ENCODE measurements at places on chromosomes 6 and 20.

DNA sequence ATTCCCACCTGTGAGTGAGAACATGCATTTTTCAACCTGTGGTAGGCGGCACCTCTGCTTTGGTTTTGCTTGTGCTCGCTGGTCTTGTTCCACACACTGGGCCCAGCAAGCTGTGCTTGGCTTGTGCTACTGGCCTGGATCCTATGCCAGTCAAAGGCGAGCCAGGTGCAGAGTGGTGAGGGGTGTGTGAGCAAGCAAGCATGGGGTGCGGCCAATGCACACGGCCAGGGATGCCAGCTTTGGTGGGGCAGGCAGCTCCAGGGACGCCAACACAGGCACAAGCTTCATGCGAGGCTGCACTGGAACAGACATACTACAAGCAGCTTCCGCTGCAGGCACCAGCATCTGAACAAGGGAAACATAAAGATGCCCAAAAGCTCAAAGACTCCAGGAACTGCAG, 654.9 kb upstream of the EYS start:
- DNase-seq = no peak

DNA sequence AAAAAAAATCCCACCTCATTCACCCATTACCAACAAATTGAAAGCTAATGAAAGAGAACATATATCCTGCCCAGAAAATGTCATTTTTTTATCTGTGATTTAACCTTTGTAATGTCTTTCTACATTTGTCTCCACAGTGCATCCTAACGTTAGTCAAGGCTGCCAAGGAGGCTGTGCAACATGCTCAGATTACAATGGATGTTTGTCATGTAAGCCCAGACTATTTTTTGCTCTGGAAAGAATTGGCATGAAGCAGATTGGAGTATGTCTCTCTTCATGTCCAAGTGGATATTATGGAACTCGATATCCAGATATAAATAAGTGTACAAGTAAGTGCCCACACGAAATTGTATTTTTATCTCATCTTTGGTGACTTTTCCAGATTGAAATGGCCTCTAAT, 30.0 kb downstream of the RSPO3 start:
- no peak for DNase-seq

DNA sequence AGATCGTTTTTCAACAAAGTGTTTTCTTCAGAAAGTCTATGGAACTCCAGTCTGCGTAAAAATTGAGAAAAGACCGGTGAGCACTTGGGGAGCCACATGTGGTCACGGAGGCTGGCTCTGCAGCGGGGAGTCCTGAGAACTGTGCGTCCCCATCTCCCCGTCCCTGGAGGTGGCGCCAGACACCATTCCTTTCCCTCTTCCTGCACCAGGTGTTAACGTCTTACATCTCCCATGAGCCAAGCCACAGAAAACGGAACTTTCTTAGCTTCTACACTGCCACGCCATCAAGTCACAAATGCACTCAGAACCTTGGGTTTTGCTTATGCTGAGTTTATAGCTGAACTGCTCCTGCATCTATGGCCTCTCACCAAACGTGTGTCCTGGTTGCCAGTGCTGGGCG, 62.6 kb downstream of the GINS1 start:
- DNase-seq = peak; percentile 36

- no peak for DNase-seq
Measured at GRCh38 chr6:169692516-169692915, 9.3 kb downstream of the WDR27 start.

DNA sequence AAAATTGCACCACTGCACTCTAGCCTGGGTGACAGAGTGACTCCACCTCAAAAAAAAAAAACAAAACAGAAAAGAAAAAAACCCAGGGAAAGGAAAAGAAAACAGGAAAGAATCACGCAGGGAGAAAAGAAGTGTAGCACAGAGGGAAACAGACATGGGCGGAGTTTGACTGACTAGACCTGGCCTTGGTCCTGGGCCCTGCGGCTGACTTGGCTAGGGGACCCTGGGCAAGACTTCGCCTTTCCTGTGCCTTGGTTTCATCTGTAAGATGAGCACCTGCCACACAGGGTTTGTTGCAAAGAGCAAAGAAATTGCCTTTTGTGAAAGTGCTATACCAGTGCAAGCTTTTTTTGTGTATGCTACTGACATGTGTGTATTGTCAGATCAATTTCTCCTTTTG, 71.3 kb upstream of the KCNG1 start:
- DNase-seq = no peak

- DNase-seq = no peak
Measured at GRCh38 chr20:5767493-5768098, 17.4 kb downstream of the SHLD1 start.

GRCh38 chr20:24473435-24474223, 4.2 kb downstream of the SYNDIG1 start:
- DNase-seq = no peak

- DNase-seq = no peak
Measured at GRCh38 chr6:134061440-134061839, 9.0 kb upstream of the SLC2A12 start.

DNA sequence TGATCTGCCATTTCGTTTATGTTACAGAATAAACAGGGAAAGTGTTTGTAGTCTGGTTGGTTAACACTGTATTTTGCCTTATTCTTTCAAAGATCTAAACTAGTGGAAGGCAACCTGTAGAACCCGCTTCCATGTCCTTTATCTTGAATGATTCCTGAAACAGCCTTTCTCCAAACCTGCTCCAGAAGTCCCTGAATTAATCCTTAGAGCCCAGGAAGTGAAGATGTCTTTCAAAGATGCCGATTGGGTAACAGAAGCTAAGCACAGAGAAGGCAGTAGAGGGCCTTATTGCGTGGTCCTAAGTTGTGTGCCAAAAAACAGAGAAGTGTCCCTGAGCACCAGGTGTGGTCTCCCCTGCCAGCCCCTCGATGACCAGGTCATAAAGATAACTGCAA, 19.2 kb upstream of the ZSCAN16 start:
- no peak for DNase-seq

- DNase-seq = no peak
Measured at GRCh38 chr6:99507648-99508047, 7.6 kb downstream of the USP45 start.

DNA sequence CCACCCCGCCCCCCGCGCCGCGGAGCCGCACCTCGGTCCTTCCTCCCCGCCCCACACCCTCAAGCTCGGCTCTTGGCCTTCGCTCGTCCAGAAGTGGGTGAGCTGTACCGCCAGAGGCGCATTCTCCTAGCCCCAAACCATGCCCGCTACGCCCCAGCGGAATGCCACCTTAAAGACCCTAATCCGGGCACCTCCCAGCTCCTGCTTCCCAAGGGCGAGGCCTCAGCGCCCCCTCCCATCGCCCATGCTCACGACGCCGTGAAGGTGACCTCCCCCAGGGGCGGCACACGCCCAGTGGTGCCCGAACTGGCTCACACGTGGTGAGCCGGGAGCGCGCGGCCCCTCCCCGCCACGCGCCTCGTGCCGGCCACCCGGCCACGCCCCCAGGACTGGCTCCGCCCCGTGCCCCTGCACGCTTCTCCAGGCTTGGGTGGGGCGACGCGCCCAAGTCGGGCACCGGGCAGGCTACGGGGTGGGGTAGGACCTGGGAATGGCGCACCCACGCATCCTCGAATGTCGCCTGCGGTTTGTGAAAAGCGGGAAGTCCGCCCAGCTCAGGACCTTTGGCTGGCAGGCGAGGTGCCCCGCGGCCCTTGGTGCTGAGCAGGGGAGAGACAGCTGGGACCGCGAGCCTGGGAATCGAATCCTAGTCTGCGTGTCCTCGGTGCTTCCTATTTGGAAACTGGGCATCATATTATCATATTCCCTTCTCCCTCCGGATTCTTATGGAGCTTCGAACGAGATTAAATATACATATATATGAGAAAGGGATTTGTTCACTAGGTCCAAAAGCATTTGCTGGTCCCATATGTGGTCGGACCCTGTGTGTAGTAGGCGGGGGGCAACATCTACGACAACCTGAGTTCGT, 941 bp upstream of the SOX12 start:
- DNase-seq = peak; percentile 92

- DNase-seq = no peak
Measured at GRCh38 chr6:66948106-66948505, 1241.1 kb upstream of the EYS start.

GRCh38 chr6:42805297-42805861, 23.5 kb downstream of the BICRAL start:
- no peak for DNase-seq

GRCh38 chr6:142420802-142421201, 119.0 kb downstream of the ADGRG6 start:
- no peak for DNase-seq

- no peak for DNase-seq
Measured at GRCh38 chr6:20630136-20630535, 95.9 kb downstream of the CDKAL1 start.

DNA sequence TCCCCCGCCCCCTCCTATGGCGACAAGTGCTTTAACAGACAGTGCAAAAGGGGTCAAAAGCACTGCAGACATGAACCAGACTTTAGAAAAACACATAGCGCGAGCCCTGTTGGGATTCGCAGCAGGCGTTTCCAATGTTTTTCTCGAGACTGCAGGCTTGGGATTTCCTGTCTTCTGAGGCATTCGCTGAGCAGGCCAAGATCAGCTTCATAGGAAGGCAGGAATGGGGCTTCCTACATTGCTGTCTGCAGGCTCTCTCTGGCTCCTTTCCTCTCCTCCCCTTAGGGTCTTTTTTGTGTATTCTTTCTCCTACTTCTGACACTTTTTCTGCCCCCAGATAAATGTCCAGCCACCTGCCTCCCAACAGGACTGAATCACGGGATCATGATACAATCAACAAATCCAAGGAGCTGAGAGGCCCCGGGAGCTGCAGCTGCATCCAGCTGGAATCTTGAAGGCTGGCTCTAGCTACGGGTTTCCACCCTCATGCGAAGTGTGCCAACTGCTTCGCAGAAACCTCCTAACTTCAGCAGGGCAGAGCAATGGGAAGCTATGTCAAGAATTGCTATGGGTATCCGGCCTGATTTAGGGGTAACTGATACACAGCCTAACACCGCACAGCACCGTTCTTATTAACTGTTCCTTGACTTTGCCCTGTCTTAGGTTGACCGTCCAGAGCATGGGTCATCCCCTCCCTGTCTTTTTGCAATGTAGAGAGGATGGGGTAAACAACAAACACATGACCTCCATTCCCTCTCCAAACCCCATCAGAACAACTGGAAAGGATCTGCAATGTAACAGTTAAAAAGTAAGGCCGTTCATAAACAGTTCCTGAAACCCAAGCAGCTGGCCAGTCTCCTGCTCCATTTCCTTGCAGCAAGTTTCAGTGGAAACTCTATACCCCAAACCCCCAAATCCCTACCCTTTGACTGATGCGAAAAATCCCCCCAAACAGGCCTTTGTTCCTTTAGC, 31.5 kb downstream of the SNX5 start:
- no peak for DNase-seq

- DNase-seq = no peak
Measured at GRCh38 chr20:17856024-17856564, 112.5 kb downstream of the SNX5 start.

DNA sequence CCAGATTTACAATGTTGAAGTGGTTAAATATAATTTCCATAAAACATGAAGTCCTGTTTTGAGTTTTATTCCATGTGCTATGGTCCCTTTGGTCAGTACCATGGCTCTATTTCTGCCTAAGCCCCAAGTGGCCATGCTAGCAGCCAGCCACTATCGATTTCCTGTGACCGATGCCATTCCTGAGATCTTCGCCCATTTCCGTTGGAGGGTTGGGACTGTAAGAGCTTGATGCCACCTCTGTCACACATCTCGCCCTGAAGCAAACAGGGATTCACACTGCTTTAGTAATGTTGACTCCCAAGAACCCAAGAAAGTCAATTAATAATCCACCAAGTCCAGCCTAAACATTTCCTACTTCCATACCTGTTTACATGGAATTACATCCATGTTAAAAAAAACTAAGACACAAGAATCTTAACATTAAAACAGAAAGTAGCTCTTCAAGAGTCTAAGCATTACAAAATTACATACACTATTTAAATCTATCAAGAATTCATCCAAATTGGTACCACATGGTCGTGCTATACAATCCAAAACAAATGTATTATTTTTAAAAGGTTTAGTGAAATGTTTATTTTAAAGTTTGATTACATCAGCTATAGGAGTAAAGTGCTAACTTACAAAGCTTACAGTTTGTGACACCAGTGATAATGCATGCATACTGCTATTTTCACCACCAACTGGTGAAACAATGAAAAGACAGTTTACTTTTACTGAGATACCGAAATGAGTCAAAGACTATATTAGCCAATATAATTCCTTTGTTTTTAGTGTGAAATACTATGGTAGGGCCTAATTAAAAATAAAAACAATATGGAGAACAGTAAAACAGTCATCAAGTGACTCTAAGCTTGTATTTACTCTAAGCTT, 2.5 kb downstream of the RBM39 start:
- peak; percentile 62 for DNase-seq

GRCh38 chr6:20605061-20605460, 70.8 kb downstream of the CDKAL1 start:
- no peak for DNase-seq

GRCh38 chr6:150156460-150156859, 13.6 kb downstream of the PPP1R14C start:
- DNase-seq = no peak

DNA sequence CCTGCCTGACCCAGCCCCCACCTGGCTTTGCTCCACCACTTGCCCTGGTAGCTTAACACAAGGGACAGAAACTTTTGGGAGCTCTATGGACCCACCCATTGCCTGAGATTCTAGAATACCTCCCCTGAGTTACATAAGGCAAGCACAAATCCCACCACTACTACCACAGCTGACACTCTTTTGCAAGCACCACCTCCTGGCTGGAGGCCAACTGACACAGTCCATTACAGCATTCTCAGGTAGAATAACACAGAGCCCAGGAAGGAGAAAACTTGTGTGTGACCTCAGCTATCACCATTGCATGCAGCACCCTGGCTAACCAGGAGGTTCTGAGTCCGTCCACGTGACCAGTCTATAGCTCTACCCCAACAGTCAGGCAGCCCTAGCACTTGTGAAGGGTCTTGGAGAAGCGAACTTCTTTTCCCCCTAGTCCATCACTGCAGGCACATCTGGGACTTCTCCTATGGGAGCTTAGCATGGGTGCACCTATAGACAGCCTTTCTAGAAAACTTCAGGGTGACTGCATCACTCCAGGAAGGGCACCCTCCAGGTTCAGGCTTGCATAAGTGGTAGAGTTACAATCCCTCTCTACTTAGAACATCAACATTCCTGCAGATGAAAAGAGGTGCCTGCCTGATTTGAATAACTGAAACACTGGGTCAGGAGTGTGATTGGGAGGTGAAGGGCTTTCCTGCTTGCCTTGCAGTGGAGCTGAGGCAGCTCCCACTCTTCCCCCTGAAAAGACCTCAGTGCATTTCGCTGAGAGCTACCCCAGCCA, 30.1 kb downstream of the CITED2 start:
- DNase-seq = no peak

GRCh38 chr20:61520893-61521460, 268.9 kb downstream of the CDH4 start:
- no peak for DNase-seq

- no peak for DNase-seq
Measured at GRCh38 chr20:34732523-34732922, 28.4 kb downstream of the TP53INP2 start.

DNA sequence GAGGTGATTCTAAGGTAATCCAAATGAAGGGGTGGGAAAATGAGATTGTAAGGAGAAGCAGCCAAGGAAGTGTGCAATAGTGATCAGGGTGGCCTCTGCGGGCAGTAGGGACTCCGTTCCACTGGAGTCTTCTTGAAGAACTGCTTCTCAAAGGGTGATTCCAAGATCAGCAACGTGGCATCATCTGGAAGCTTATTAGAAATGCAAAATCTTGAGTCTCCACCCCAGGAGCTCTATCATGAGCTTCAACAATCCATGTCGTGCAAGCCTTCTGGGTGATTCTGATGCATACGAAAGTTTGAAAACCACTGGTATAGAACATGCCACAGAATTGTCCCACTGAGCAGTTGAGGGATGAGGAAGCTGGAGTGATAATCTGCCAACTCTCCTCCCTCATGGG, 31.4 kb downstream of the SCP2D1 start:
- no peak for DNase-seq
